ENCODE measurements at places on chromosomes 5 and 9. TPM values are rescaled to one million over a fixed set of nuclear protein-coding genes. Genes with fewer than 3 reads are reported as not detected.
A peak's percentile ranks its signal among the peaks of the same experiment; 100 is the strongest.

- DNase-seq = peak; percentile 9
Observed at GRCh38 chr5:43401827-43402226, 10.4 kb downstream of the CCL28 start.

DNA sequence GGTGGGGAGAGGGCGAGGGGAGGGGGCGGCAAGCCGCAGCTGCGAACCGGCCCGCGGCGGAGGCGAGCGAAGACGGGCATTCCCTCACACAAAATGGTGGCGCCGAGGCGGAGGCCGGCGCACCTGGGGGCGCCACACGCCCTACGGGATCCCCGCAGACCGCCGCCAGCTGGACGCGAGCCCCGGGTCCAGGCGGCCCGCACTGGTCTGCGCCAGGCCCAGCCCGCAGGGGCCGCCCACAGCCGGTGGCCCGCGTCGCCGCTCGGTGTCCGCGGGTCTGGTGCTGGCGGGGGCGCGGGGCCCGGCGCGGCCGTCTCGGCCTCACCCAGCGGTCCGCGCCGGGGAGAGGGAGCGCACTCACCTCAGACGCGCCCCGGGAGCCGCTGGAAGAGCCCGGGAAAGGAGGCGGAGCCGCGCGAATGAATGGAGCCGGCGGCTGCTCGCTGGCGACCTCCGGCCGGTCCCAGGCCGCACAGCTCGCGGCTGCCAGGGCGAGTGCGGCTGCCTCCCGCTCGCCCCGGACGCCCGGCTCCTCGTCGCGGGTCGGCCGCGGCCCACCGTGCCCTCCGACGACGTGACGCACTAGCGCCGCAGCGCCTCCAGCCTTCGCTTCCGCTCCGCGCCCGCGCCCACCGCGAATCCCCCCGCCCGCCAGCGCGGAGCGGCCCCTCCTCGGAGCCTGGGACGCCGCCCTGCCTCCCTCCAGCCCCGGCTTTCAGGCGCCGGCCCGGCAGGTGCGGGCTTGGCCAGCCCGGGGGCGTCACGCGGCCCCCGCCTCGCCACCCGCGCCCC is at the start of gene FAM169A:
TSS of gene FAM169A (minus strand) at position 584 of the 792 bp plus-strand sequence. CDS start 24,711 bp downstream, outside the sequence.
- DNase-seq = peak; percentile 64

DNA sequence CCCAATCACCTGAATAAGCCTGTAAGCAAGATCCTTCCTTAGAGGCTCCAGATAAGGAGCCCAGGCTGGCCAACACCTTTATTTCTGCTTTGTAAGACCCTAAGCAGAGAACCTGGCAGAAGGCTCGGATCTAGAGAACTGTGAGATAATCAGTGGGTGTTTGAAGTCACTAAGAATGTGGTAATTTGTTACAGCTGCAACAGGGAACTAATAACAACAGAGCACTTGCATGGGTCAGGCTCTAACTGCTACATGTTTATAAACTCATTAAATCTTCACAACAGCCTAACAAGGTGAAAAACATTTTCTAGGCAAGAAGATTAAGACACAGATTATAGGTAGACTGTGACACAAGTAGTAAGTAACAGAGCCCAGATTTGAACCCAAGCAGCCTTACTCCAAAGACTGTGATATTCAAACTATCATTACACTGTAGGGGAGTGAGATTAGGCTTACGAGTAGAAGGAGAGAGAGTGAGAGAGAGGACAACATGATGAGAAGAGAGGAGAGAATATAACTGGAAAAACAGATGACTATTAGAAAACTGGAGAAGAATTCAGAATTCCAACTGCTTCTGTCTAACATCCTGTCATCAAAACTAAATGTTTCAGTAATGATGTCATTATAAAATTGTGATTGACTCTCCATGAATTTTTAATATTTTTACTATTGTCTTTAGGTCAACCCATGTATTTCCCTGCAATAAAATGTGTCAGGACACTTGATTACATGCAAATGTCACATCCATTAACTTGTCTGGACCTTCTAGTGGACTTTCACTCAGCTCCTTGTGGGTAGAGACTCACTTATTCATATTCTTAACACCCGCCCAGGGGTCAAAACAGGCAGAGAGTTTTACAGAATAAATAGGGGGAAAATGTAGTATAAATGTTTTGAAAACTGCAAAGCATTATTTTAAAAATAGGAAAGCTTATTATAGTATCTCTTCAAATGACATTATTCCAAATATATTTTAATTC is 290.9 kb upstream of the RGMB start:
- DNase-seq = no peak

GRCh38 chr5:118996098-118996497 is 7.8 kb upstream of the DTWD2 start:
- DNase-seq = no peak

DNA sequence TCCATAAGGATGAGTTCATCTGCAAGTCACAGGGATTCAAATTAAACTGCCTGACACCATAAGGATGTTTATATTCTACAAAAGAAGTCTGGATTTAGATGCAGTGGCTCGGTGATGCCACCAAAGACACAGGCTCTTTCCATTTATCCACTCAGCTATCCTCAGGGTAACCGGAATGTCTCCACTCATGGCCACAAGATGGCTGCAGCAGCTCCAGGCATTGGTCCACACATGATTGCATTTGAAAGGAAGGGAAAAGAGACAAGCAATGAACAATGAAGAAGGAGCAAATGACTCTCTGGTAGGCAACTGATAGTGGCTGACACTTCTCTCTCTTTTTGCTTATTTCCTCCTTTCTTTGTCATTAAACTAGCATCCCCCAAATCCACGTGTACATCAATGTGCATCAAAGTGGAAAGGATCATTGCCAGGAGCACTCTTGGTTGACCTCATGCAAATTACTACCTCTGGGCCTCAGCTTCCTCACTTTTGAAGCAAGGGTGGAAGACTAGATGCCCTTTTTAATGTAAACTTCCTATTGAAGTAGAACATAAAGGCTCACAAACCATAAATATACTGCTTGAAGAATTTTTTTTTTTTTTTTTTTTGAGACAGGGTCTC is 7.2 kb upstream of the SNX30 start:
- DNase-seq = no peak

- DNase-seq = peak; percentile 16
Observed at GRCh38 chr9:77435688-77436087, 212.4 kb downstream of the GNA14 start.

- DNase-seq = no peak
Observed at GRCh38 chr5:476102-476813, 33.3 kb downstream of the EXOC3 start.

DNA sequence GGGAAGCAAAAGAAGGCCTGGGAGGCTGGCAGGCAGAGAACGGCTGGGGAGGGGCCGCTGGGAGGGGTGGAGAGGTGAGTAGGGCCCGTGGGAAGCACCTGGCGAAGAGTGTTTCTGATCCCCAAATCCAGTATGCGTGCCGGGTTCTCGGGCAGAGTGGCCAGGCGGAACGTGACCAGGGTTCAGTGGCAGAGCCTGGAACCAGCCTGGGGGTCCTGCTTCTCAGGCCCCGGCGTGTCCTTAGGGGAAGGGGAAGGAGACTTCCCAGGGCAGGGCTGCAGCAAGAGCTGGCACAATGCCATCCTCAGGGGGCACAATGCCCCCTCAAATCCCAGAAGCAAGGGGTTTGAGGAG is 25.5 kb upstream of the IER5L start:
- DNase-seq = no peak

HAPLN1 gene
- total RNA-seq = not detected

ZFP2 gene
- total RNA-seq = 24.9 TPM

PIP5KL1 gene
- not detected for total RNA-seq

TRAF1 gene
- total RNA-seq = 0.79 TPM
